Amygdala (tissue), 56 donors: ENCODE measurements at places on chromosomes 11 and 22.

DNA sequence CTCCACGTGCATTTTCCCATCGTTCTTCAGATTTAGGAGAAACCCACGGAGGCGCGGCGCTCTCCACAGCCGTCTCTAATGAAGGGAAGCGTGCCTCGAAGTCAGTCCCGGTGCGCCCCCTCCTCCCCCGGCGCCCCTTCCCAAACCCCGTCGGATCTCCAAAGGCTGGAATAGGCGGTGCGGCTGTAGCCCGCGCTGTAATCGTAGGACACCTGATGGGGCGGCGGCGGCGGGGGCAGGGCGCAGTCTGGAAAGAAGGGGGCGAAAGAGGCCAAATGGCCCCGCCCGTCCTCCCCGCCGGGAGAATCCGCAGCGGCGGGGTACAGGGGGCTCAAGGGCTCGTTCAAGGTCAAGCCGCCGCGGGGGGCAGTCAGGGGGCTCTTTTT is 1.3 kb downstream of the FAM181B start:
- no peak for DNase-seq

DNA sequence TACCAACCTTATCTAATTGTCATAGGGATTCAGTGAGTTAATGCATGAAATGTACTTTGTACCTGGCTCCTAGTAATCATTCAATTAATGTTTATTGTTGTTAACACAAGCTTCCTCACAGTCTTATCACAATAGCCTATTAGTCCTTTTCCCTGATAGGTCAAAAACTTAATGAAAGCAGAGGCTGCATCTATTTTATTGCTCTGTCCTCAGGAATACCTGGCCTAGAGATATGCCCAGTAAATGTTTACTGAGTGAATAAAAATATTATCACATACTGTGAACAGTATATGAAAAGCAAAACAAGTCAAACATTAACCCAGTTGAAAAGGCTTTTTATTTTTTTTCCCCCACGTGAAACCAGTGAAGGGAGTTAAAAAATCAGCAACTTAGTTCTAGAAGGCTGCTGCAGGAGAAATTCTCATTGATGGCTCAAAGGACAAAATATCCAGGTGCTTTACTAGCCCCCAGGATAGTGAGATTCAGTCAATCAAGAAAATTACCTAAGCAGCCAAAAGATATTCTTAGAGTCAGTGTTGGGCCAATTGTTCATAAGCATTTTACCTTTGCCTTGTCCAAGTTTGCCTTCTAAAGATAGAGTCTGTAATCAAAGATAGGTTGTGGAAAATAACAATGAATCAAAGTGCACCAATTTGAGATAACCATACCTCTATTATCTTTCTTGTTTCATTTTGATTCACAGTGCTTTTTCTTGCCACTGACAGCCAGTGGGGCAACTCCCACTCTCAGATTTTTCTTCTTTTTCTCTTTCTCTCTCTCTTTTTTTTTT is 34.4 kb upstream of the SLC6A5 start:
- no peak for DNase-seq

DNA sequence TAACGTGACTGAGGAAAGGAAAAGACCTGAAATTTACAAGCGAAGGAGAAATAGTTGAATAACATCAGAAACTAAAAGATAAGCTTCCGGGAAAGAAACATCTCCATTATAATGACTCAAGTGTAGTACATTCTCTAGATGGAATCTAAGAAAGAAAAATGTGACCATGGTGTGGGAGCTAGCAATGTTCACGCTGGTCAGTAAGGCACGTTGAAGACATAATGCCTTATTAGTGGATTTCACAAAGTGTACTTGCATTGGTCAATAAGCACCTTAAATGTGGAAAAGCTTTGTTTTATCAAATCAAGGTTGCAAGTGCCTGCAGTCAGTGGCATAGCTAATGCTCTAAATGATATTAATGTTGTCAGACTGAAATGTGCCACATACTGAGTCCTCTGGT is 2.8 kb upstream of the LARGE1 start:
- no peak for DNase-seq

DNA sequence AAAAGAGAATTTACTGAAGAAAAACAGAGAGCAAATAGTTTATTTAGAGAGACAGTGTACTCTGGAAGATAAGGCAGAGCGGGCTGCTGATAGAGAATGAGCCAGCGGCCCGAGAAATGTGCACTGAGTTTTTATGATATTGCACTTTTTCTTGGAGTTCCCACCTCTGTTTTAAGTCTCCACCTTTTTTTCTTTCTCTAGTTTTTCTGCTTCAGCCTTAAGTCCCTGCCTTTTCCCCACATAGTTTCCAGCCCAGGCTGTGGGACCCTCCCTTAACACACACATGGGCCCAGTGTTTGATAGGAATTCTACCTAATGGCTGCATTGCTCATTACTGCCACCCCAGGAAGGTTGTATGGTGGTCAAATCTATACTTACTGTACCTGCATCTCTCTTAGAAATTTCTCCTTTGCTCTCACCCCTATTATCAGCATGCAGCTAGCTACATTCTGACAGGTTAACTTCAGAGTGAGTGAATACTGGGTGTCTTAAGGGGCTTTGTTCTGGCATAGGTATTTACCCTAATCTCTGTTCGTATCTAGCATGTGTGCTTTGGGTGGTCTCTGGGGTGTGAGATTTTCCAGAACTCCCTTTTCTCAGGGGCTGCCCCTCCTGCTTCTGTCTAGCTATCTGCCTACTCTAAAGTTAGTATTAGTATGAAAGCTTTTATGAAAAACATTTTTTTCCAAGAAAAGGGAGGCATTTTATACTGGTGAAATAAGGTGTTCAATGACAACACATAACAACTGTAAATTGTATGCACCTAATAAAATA is 127.3 kb upstream of the TOP3B start:
- no peak for DNase-seq

DNA sequence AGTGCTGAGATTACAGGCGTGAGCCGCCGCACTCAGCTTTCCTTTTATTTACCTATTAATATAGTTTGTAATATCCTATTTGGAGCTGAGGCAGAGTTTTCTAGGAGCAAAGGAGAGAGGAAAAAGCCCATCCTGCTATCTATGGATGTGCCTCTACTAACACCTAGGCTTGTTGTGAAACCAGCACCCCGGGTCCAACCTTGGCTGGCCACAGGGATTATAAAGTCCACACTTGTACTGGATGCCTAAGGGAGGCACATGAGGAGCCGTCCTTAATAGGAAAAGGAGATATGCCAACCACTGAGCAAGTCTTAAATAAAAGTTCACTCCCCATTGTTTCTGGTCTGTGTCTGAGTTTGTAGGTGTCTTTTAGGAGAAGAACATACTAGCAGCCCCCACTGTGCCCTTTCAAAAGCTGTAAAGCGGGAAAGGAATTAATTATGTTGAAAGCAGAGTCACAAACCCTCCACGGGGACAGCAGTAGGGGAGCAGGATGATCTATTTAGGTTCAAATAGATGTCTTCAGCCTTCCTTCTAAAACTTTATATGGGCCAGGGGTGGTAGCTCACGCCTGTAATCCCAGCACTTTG is 29.3 kb downstream of the RRP7A start:
- DNase-seq = no peak
